ENCODE measurements at places on chromosomes 11 and 22. TPM values are rescaled to one million over a fixed set of nuclear protein-coding genes. Genes with fewer than 3 reads are reported as not detected.

Gene MUC5AC
- total RNA-seq = not detected

Gene MUC2
- total RNA-seq = under 0.01 TPM

Gene KRTAP5-9
- total RNA-seq = not detected

Gene LDLRAD3
- total RNA-seq = 10.1 TPM

Gene CYP2D6
- total RNA-seq = 0.19 TPM

Data from endothelial cell of coronary artery (primary cell).